Iris pigment epithelial cell (primary cell): ENCODE measurements at places on chromosomes 4 and X.
A peak's percentile ranks its signal among the peaks of the same experiment; 100 is the strongest.

DNA sequence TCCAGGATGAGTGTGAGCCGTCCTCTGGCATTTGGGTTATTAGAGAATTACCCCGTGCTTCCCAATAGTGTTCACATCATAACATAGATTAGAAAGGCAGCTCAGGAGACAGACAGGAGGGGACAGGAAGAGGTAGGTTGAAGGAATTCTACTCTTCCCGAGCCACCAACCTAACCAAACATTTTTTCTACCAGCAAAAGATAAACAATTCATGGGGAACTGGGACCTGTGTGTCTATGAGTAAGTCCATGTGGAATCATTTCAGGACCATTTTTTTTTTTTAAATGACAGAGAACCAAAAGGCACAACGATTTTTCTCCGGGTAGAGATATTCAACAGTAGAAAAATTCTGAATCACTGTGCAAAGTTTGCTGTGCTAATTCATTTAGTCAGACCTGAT is 174.2 kb upstream of the ETNPPL start:
- DNase-seq: peak; percentile 2

DNA sequence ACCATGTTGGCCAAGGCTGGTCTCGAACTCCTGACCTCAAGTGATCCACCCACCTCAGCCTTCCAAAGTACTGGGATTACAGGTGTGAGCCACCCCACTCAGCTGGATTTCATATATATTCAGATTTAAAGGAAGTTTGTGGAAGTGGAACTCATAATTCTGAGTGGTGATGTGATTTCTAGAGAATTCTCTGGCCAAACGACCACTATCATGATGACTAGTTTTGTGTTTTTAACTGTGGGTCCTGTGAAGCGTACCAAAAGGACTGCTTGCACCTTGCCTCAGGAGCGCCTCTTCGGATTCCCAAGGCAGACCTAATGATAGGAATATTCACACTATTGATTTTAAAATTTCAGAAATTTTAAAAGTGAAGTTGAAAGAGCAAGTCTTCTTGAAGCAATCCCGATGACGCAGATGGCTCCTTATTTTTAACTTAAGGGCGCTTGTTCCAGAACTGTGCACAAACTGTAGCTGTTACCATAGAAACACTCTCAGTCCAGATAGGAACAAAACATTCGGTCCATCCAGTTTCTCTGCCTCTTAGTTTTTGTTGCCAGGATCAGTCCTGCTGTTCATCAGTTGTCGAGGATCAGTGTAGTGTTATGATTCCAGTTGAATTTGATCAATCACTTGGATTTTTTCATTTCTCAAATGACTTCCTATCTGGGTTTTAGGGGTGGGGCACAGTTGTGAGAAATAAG is 51.7 kb upstream of the CLCN4 start:
- DNase-seq: no peak

DNA sequence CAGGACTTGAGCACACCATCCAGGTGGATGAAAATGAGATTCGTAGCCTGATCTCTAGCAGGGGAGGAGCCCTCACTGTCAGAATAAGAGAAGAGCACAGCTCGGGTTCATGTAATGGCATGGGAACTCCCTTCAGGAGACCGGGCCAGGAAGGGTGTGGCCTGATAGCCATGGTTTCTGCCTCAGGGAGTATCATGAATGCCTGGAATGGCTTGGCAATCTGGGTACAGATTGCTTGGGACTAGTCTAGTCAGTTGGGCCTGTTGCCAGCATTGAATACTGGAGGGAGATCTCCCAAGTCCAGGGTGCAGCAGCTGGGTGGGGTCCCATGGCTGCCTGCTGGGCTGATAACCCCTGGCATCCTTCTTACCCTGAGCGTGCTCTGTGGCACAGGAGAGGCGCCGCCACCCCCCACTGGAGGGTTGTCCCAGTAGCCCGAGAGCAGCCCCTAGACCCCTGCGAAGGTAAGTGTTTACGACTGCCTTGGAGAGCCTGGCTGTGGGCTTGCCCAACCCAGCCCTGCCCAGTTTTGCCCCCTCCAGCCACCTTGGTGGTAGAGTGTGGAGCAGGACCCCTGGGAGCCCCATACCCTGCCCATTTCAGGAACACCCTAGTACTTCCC is 298.8 kb downstream of the TEX13A start:
- DNase-seq: no peak

DNA sequence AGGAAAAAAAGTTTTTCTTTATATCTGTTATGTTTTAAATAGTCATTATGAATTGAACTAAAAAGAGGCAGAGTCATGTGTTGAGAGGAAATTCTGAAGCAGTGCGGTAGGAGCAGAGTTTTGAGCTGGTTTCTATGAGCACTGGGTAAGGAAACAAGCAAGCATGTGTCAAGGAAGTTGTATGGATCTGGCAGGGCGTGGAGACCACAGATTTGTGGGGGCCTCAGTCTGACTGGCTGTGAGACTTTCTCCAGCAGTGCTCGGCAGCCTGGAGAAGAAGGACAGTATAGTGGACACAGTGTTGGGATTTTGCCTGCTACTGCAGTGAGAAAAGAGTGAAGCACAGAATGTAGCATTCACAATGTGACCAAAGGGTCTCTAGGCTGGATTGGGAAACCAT is 399.1 kb downstream of the INPP4B start:
- DNase-seq: no peak

DNA sequence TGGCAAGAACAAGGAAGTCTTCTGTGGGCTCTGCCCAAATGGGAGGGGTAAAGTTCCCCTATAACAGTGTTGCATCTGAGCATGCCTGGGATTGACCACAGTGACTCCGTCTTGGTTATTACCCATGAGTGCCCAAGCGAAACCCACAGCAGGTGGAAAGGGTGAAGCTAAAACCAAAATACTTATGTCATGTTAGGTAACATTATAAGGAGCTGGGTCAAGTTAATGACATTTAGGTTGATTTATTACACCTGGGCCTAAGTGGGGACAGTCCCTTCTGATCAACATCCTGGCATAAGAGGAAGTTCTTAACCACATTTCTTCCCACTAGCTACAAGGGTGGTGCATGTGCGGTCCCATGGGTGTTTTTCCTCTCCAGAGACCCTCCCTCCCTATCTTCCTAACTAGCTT is 1.3 kb upstream of the ZNF732 start:
- no peak for DNase-seq

- DNase-seq: no peak
Measured at GRCh38 chrX:119686087-119686691, 6.8 kb downstream of the SEPTIN6 start.

DNA sequence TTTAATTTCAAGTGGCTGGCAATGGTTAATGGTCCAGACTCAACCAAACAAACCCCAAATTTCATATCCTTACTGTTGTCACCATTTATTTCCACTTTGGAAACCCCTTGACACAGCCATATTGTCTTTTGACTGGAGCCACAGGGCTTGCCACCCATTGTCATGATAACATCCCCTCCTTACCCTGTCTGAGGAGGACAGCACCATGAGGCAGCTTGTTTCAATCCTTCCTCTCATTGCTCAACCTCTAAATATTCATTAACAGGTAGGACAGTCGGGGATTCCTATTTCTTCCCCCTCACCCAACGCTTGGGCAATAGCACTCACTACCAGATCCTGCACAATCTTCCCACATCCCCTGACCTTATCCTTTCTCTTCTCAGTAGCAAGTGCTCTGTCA is 92.1 kb downstream of the CEP135 start:
- no peak for DNase-seq

DNA sequence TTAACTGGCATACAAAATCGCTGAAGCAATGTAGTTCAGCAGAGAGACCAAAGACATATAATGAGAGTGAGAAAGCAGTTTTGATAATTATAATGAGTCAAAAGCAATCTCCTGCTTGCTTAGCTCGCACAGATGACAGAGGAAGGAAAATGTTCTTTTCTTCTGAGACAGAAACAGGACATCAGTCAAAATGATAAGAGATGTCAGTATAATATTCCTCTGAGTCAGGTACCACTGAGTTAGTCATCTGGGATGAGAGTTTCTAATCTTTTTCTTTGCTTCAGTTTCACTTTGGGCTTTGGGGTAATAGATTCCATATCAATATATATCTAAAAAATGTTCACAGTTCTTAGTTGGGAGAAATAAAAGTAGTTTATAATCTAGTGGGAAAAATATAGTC is 387.2 kb downstream of the PCDH7 start:
- peak; percentile 19 for DNase-seq
